Uterus (tissue), 4 donors: ENCODE measurements at places on chromosomes 6 and 20.

DNA sequence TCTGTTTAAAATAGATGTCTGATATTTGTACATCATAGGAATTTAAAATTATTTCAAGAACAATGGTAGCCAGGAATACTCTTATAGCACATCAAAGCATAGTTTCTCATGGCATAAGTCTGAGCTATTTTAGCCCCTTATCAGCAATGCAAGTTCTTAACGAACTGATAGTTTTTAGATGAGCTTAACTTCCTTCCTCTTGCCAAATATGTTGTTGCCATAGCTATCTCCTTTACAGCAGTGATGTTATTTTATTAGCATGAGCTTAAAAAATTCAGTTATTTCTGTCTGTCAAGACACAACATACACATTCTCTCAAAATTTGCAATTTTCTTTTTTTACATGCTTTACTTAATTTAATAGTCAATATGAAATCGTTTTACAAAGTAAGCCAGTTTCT is 867.2 kb downstream of the PHF3 start:
- no peak for DNase-seq

DNA sequence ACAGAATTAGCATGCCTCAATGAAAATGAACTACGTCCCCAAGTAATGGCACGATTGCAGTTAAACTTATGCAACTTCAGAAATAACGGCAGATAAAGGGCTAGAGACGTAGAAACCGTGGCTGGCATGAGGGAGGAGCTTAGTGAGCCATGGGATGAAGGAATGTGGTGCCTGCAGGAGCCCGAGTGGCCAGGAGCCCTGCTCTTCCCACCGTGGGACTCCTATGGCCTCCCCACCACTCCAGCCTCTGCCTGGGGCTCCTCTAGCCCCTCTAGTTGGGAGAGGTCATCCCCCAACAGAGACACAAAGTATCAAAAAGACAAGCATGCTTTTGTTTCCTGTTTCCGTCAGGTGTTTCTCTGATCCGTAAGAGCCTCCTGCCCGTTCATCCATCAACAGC is 75.1 kb upstream of the BHLHE23 start:
- no peak for DNase-seq

- no peak for DNase-seq
These were observed 121.6 kb downstream of the ADGRB3 start for GRCh38 chr6:68756454-68757375.

DNA sequence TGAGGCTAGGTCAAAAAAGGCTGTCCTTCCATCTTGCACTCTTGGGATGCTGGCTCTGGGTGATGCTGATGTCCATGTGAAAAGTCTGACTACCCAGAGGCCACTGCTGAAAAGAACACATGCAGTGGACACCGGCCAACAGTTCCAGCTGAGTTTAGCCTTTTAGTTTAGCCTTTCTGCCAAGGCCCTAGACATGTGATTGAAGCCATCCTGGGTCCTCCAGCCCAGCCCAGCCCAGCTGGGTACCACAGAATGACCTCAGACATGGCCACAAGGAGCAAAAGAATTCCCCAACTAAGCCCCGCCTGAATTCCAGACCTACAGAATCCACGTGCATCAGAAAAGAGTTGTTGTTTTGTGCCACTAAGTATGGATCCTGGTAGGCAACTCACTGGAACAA is 17.4 kb downstream of the PIGT start:
- DNase-seq, result peak; percentile 41

GRCh38 chr6:163289447-163289846 is 125.1 kb upstream of the QKI start:
- no peak for DNase-seq

DNA sequence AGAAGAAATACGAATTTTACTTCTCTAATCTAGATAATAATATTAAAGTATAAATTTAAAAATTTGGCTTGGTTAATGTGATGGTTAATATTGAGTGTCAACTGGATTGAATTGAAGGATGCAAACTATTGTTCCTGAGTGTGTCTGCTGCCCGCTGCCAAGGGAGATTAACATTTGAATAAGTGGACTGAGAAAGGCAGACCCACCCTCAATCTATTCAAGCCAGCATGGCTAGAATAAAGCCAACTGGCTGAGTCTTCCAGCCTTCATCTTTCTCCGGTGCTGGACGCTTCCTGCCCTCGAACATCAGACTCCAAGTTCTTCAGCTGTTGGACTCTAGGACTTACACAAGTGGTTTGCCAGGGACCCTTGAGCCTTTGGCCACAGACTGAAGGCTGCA is 152.7 kb downstream of the TBXT start:
- no peak for DNase-seq

- DNase-seq, result no peak
These were observed 75.9 kb downstream of the PREX1 start for GRCh38 chr20:48751871-48752270.

- DNase-seq, result no peak
These were observed 161.7 kb downstream of the ISM1 start for GRCh38 chr20:13382786-13383185.

- no peak for DNase-seq
These were observed 10.0 kb downstream of the SGK1 start for GRCh38 chr6:134307870-134308269.

GRCh38 chr6:54992789-54993188 is 146.2 kb downstream of the FAM83B start:
- no peak for DNase-seq

DNA sequence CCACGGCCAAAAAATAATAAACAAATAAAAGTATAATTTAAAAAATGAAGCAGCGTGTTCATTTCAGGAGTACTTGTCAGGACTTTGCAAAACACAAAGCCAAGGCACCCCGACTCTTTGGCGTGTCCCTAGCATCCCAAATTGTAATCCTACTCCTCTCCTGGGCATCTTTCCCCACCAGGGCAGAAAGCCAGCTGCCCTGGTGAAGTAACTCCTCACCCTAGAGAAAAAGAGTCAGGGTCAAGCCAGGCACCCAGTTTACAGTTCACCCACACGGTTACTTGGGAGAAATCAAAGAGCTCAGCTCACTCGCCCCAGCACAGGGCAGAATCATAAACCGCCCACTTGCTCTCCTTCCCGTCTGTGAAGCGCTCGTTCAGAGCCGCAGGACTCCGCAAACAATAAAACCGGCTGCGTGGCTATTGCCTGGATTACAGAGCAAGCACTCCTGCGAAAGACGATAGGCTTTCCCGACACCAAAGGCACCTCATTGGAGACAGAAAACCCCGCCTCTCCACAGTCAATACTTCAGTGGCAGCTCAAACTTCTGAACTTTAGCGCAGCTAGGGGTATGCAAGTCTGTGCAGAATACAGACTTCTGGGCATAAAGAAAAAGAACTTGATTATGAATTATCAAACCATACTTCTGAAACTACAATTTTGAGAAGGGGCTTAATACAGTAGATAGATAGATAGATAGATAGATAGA is 73.0 kb upstream of the NHSL1 start:
- DNase-seq, result peak; percentile 57
